DMS153 (cell line): ENCODE measurements at places on chromosomes 1 and 21.
A peak's percentile ranks its signal among the peaks of the same experiment; 100 is the strongest.

DNA sequence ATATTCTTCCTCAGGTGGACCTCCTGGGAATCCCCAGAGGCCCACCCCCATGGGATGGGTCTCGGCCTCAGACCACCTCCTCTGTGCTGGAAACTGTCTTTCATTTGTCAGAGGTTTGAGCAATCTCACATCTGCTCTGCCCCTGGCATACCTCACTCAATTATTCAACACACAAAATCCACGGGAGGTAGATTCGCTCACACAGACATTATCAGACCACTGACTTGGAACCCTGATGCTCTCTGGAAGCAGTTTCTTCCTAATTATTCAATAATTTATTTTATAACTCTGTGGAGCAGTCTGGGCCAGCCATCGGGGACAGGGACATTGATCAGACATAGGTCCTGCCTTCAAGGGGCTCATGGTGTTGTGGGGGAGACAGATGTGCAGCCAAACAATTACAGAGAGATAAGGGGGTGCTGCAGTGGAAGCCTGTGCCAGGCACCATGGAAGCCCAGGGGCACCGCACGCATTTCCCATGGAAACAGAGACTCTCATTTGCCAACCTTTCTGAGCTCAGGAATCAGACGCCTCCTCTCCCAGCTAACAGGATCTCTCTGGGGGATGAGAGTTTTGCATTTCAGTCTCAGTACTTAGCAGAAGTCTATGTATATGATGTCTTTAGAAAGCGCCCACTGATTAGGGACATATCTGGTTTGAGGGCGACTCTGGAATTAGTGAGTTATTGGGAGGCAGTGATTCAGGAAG, 96.5 kb downstream of the HMGB4 start:
- no peak for DNase-seq

DNA sequence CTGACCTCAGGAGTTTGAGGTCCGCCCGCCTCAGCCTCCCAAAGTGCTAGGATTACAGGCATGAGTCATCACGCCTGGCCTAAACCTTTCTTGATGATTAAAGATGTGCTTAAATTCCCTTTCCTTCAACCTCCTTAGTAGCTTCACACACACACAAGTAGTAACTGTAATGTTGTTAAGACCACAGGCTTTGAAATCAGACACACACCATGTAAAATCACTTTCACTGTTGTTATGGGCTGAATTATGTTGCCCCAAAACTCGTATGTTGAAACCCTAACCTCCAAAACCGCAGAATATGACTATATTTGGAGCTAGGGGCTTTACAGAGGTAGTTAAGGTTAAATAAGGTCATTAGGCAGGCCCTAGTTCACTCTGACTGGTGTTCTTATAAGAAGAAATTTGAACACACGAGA, 180.2 kb downstream of the NR5A2 start:
- no peak for DNase-seq

- no peak for DNase-seq
Observed at GRCh38 chr1:52695627-52696026, 2.5 kb downstream of the COA7 start.

GRCh38 chr1:162994921-162995320, 74.2 kb upstream of the RGS4 start:
- DNase-seq: no peak

DNA sequence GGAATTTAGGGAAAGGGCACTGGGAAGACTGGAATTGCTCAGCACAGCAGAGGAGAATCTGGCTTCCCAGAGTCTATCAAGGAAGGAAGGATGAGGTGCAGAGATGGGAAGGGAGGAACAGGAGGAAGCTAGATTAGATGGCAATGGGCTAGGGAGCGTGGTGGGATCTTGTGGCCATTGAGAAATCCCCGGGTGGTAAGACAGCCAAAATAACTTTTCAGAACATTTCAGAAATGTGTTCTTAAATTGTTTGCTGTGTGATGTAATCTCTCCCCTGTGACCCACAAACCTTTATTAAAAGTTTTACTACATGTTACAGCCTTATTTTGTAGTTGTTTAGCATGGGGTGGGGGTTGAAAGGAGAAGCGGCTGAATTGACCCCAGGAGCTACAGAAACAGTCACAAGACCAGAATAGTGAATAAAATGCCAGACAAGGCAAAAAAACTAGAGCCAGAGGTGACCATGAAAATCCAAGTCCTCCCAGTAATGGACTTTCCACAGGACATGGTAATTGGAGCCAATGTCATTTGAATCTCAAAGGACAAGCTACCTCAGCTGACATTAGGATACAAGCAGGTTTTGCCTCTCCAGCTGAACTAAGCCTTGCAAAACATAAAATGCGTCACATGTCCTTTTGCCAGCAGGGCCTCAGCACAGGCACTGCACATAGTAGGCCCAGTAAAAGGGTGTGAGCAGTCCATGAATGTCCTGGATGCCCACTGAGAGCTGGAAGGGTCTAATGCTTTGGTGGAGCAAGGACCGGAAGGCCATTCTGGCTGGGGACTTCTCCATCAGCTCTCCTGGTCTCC, 980 bp upstream of the AHCYL1 start:
- no peak for DNase-seq

- DNase-seq: no peak
Observed at GRCh38 chr1:115409094-115410015, 71.3 kb upstream of the NGF start.

DNA sequence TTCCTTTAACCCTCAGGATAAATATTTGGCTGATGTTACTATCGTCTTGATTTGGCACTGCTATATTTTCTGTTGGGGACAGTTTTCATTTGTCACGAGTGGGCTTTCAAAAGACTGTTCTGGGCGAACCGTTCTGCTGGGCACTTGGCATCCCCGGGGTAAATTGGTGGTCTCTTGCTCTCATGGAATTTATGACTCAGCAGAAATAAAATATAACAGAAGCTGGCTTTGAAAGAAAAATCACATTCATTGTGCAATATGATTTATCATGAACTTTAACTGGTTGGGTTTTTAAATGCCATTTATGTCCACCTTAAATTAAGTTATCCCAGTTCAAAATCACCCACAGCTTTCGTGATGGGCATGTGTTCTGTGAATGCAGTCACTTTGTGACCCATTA, 147.3 kb downstream of the KAZN start:
- DNase-seq: no peak

DNA sequence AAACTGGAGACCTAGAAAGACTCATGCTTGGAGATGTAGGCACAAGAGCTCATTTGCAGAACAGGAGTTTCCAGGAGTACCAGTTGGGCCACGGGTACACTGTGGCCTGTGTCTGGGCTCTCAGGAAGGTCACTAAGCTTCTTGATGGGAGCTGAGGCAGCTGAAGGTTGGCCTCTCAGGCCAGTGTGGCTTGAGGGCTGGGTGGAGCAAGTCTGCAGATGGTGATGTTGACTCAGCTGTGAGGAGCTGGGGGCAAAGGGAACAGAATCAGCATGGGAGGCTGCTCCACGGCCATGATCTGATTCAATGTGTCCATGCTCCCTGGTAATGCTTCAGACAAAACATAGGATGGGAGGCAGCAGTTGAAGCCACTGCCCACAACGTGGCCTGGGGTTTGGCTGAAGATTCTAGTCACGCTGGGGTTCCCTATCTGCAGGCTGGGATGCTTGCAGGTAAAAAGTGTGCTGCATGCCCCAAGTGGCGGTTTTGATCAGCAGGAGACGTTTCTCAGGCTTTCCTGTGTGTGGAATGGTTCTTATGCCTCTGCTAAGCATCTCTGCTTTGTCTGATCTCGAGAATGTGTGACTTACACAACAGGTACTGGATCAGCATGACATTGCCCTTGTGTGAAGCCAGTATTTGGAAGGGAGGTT, 15.4 kb upstream of the TENT5C start:
- peak; percentile 20 for DNase-seq

GRCh38 chr1:27887215-27888021, 15.1 kb downstream of the THEMIS2 start:
- DNase-seq: no peak

DNA sequence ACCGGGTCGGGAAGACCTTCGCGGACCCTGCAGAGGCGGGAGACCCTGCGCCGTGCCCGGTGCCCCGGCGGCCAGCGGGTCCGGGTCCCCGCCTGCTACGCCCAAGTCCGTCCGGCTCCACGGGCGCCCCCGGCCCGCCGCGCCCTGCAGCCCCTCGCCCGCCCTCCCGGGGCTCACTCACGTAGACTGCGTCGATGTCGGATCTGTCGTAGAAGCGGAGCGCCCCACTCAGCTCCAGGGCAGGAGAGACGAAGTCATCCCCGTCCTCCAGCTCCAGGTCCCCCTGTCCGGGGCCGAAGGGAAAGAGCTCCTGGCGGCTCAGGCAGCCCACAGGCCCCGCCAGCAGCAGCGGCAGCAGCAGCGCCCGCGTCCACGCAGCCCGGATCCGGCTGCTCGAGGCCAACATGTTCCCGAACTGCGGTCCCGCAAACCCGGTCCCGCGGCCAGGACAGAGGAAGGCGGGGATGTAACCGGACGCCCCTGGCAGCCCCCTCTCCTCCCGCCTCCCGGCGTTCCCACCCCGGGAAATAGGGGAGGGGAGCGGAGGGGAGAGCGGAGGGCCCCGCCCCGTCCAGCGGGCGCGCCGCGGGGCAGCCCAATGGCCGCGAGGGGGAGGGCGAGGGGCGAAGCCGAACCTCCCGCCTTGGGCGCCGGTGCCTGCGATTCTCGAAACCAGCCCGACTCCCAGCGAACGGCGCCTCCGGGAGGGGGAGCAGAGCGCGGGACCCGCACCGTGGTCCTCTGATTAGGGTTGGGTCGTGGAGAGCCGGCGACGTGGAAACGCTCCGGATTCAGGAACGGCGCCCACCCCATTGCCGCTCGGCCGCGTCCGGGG, at the start of gene NID1:
TSS of gene NID1 (minus strand) at position 417 of the 835 bp plus-strand sequence. CDS start at position 406, 11 bp downstream.
- DNase-seq: no peak

DNA sequence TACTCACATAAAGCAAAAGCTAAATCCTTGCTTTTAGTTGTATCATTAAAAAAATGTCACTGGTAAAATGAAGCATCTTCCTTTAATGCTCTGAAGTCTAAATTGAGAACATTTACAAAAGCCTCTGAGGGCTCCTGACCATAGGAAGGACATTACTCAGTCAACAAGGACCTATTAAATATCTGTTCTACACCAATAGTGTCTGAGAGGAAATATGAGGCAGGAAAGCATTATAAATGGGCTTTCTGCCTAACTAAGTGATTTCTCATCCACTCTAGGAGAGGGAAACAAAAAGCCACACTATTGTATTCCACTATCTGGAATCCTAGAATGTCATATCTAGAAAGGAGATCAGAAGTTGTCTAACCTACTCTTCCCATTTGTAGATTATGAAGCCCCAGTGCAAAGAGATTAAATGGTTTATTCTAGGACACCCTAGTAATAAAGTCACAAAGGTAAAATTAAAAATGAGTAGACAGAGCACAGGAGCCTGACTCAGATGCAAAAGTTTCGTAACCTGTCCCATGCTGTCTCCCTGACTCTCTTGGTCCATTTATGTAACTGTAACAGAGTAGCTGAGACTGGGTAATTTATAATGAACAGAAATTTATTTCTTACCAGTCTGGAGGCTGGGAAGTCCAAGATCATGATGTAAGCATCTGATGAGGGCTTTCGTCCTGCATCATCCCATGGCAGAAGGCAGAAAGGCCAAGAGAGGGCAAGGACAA, 17.6 kb downstream of the RGS1 start:
- no peak for DNase-seq

GRCh38 chr1:227709451-227709850, 25.7 kb downstream of the JMJD4 start:
- no peak for DNase-seq

DNA sequence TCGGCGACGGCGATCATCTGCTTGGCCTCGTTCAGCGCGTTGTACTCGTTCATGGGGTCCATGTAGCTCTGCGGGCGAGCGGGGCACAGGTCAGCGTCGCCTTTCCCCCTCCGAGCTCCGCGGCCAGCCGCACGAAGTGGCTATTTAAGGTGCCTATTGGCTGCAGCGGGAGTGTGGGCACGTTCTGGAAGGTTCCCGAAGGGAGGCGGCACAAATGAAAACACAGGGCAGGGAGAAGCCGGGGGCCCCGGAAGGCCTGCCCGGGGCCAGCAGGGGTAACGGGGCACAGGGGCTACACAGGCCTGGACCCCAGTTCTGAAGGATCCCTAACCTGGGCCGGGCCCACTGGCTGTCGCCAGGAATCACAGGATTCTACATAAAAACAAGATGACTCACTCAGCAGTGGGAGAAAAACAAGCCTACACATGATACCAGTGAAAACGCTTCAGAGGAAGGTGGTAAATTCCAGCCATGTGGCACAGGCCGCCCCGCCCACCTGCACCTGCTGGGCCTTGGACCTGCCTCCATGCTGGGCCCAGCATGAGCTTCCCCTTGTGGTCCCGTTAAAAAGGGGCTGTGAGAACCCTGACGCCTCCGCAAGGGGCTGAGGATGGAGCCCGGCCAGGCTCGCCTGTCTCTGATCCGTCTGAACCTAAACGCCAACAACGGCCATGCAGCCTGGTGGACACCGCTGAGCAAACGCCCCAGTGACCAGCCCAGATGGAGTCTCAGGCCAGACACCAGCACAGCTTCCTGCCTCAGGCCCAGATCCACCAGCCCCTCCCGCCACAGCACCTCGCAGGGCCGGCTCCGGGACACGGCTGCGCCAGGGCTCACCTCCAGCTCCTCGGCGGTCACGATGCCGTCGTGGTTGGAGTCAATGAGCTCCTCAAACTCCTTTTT, 3.9 kb upstream of the TNFRSF4 start:
- DNase-seq: no peak

DNA sequence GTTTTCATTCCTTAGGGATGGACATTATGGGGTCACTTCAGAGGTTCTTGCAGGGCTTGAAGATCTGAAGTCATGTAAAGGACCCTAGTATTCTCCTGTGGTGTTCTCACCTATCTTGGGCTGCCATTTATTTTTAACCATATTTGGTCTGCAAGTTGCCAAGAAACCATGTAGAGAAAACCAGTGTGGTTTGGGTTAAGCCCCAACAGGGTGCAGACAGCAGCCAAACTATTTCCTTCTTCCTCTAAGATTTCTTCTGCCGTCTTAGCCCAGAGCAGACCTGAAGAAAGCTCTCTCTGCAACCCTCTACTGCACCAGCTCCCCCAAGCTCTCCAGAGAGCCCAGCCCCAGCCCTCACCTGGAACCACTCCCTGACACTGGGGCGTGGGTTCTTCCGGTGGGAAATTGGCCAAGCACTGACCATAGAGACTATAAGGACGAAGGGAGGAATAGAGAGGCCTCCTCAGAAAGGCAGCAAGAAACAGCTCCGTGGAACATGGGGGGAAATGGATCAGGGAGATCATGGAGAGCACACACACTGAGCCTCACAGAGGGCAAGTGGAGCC, 136.6 kb downstream of the SYF2 start:
- no peak for DNase-seq

DNA sequence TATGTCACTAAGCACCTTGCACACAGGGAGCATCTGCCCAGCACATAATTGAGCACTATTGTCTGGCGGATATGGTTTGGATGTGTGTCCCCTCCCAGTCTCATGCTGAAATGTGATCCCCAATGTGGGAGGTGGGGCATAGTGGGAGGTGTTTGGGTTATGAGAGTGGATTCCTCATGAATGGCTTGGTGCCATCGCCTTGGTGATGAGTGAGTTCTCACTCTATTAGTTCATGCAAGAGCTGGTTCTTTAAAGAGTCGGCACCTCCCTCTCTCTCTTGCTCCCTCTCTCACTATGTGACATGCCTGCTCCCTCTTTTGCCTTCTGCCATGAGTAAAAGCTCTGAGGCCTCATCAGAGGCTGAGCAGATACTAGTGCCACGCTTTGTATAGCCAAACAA, 9.5 kb downstream of the CTSK start:
- peak; percentile 73 for DNase-seq
